Spinal cord (tissue), 10 donors: ENCODE measurements at places on chromosomes 16 and 17. TPM values are rescaled to one million over a fixed set of nuclear protein-coding genes. Genes with fewer than 3 reads are reported as not detected.
A peak's percentile ranks its signal among the peaks of the same experiment; 100 is the strongest.

GRCh38 chr16:87661561-87661960 lies 59.3 kb downstream of the JPH3 start:
- H3K4me3 ChIP-seq, result no peak overlapping the region
- H3K27ac ChIP-seq, result no peak overlapping the region
- no peak for DNase-seq
- H3K27me3 ChIP-seq, result no peaks in the 10 kb centered on the region
- H3K36me3 ChIP-seq, result peaks cover 8% of the 10 kb centered on the region

GRCh38 chr16:67846063-67846319 lies 742 bp upstream of the NUTF2 start:
- peaks cover 13% of the 10 kb centered on the region for H3K36me3 ChIP-seq
- peaks cover 54% of the 10 kb centered on the region for H3K4me1 ChIP-seq
- no peaks in the 10 kb centered on the region for H3K27me3 ChIP-seq
- DNase-seq, result no peak
- H3K27ac ChIP-seq, result peak overlapping the region; percentile 95
- H3K4me3 ChIP-seq, result peak overlapping the region; percentile 74

GRCh38 chr17:76879691-76880090 lies 11.5 kb downstream of the MGAT5B start:
- H3K36me3 ChIP-seq, result peaks cover 49% of the 10 kb centered on the region
- no peaks in the 10 kb centered on the region for H3K27me3 ChIP-seq
- H3K27ac ChIP-seq, result no peak overlapping the region
- H3K4me1 ChIP-seq, result peaks cover 43% of the 10 kb centered on the region
- H3K4me3 ChIP-seq, result no peak overlapping the region
- no peak for DNase-seq

Gene DNAAF1
- total RNA-seq, result 20.1 TPM

GRCh38 chr17:57096472-57097202 lies 11.6 kb downstream of the AKAP1 start:
- H3K27ac ChIP-seq, result no peak overlapping the region
- DNase-seq, result no peak
- peaks cover 3% of the 10 kb centered on the region for H3K36me3 ChIP-seq
- peaks cover 30% of the 10 kb centered on the region for H3K4me1 ChIP-seq
- no peak overlapping the region for H3K4me3 ChIP-seq

Gene SGCA
- total RNA-seq, result 0.72 TPM

DNA sequence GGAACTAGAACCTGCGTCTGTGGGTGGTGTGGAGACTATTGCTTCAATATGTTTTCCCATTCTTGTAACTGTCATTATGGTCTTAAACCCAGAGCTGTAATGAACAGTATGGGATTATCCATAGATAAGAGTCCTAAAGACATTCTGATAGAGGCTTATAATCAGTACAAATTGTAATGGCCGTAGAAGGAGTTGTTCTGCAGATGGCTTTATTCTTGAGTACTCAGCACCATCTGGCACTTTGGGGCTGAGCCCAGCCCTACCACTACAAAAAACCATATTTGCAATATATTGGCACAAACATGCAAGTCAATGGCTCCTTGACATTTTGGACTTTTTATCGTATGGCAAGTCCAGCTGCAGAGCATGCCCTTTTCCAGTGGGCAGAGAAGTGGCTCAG lies 150.0 kb downstream of the HS3ST4 start:
- no peaks in the 10 kb centered on the region for H3K27me3 ChIP-seq
- DNase-seq, result peak; percentile 61
- no peak overlapping the region for H3K4me3 ChIP-seq
- H3K36me3 ChIP-seq, result no peaks in the 10 kb centered on the region

DNA sequence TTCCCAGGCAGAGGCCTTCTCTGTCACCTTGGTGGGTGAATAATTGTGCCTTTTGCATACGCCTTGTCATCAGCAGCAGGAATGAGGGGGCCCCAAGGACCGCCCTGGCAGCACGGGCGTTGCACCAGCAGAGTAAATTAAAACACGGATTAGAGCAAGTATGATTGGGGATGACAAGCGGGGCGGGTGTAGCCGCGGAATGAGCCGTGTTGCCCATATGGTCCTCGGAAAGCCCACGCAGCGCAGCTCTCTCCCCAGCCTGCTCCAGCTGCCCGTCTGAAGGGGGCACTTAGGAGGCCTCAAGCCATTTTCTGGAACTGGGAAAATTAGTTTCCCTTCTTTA lies 299.4 kb upstream of the IRX3 start:
- H3K4me3 ChIP-seq, result no peak overlapping the region
- no peak overlapping the region for H3K27ac ChIP-seq
- no peaks in the 10 kb centered on the region for H3K36me3 ChIP-seq
- DNase-seq, result no peak
- peaks cover 13% of the 10 kb centered on the region for H3K27me3 ChIP-seq

- H3K27ac ChIP-seq, result no peak overlapping the region
- H3K4me1 ChIP-seq, result peaks cover 4% of the 10 kb centered on the region
Observed at GRCh38 chr17:50731575-50732460, 12.4 kb downstream of the LUC7L3 start.

Gene USH1G
- 0.20 TPM for total RNA-seq

GRCh38 chr17:45050481-45051059 lies 862 bp downstream of the DCAKD start:
- peak overlapping the region; percentile 93 for H3K27ac ChIP-seq
- peaks cover 4% of the 10 kb centered on the region for H3K36me3 ChIP-seq
- DNase-seq, result no peak
- peaks cover 17% of the 10 kb centered on the region for H3K4me1 ChIP-seq
- H3K27me3 ChIP-seq, result no peaks in the 10 kb centered on the region

Gene NPIPA5
- 0.69 TPM for total RNA-seq

- H3K4me1 ChIP-seq, result no peaks in the 10 kb centered on the region
- no peaks in the 10 kb centered on the region for H3K27me3 ChIP-seq
- no peak overlapping the region for H3K27ac ChIP-seq
- H3K4me3 ChIP-seq, result no peak overlapping the region
Observed at GRCh38 chr17:69269131-69269998, 40.7 kb upstream of the ABCA10 start.

DNA sequence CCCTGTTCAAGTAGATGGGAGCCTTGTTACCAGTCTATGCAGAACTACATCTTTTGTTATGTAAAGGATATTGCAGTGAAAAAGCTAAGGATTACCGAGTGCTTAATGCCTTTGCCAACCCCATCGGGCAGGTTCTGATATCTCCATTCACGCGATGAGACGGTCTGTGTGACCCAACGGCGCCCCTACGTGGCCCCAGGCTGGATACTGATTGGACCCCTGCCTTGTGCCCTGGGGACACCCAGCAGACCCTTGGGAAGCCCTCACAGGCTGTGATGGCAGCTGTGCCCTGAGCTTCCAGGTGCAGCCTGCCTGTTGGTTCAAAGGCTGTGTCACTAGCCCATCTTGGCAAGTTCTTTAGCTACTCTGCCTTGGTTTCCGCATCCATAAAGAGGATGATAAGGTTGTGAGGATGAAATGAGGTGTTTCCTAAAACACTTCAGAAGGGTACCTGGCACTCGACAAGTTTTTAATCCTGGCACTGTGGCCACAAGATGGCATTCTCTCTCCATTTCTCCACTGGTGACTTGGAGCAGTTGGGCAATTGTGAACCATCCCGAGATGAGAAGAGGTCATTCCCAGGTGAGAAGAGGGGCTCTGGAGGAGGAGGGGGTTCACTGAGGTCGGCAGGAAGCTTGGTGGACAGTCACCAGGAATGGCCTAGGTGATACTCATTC lies 33.6 kb downstream of the HAPSTR1 start:
- peaks cover 34% of the 10 kb centered on the region for H3K36me3 ChIP-seq
- H3K4me3 ChIP-seq, result no peak overlapping the region
- H3K4me1 ChIP-seq, result peaks cover 19% of the 10 kb centered on the region
- H3K27ac ChIP-seq, result no peak overlapping the region

GRCh38 chr17:3689262-3690093 lies 6.5 kb downstream of the P2RX5 start:
- peaks cover 14% of the 10 kb centered on the region for H3K36me3 ChIP-seq
- H3K4me3 ChIP-seq, result no peak overlapping the region
- no peak overlapping the region for H3K27ac ChIP-seq
- H3K27me3 ChIP-seq, result peaks cover 19% of the 10 kb centered on the region
- H3K4me1 ChIP-seq, result peaks cover 8% of the 10 kb centered on the region
- DNase-seq, result no peak

- H3K27ac ChIP-seq, result peak within 1 kb of the TSS; percentile 72
- no peaks in the 10 kb centered on the region for H3K36me3 ChIP-seq
- peak within 1 kb of the TSS; percentile 12 for H3K4me3 ChIP-seq
- DNase-seq, result no peak
Observed at GRCh38 chr17:50835301-50836234, at the start of gene WFIKKN2. WFIKKN2 (plus strand) TSS chr17:50835586; CDS start chr17:50835938, 352 bp downstream.

DNA sequence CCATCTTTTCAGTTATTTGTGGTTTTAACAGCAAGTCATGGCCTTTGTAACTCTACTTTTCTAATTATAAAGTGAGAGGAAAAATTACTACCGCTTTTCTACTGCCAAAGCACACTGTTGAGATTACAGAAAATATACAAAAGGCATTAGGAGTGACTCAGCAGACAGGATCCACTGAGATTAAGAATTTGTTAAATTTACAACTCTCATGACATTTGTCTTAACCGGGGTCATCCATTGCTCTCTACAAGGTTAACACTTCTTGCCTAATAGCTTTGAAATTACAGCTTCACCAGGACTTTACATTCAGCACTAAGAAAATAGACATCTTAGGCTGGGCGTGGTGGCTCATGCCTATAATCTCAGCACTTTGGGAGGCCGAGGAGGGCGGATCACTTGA lies 93.4 kb downstream of the SSH2 start:
- peaks cover 6% of the 10 kb centered on the region for H3K4me1 ChIP-seq
- no peak for DNase-seq
- no peak overlapping the region for H3K27ac ChIP-seq
- H3K27me3 ChIP-seq, result no peaks in the 10 kb centered on the region
- no peak overlapping the region for H3K4me3 ChIP-seq

GRCh38 chr16:68737730-68738629 lies 888 bp downstream of the CDH1 start:
- H3K36me3 ChIP-seq, result no peaks in the 10 kb centered on the region
- peak; percentile 29 for DNase-seq
- peaks cover 20% of the 10 kb centered on the region for H3K27me3 ChIP-seq
- H3K4me3 ChIP-seq, result peak overlapping the region; percentile 68
- peaks cover 37% of the 10 kb centered on the region for H3K4me1 ChIP-seq

GRCh38 chr16:73210686-73211085 lies 162.8 kb upstream of the ZFHX3 start:
- no peak overlapping the region for H3K4me3 ChIP-seq
- H3K36me3 ChIP-seq, result no peaks in the 10 kb centered on the region
- H3K27me3 ChIP-seq, result peaks cover 7% of the 10 kb centered on the region
- no peak overlapping the region for H3K27ac ChIP-seq
- no peak for DNase-seq

DNA sequence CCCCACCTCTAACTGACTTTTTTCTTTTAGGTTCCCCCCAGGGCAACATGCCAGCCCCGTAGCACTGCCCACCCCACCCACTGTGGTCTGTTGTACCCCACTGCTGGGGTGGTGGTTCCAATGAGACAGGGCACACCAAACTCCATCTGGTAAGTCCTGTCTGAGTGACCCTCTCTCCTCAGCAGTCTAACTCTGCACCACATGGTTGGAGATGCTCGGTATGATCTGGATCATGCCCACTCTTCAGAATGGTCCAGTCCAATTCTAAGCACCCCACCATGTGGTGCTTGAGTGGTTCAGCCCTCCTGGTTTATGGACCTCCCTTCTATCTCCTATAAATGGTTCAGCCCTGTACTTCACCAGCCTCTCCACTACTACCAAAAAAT lies 5.9 kb downstream of the KDM6B start:
- H3K4me3 ChIP-seq, result peak overlapping the region; percentile 3
- no peak for DNase-seq
- H3K27me3 ChIP-seq, result no peaks in the 10 kb centered on the region

DNA sequence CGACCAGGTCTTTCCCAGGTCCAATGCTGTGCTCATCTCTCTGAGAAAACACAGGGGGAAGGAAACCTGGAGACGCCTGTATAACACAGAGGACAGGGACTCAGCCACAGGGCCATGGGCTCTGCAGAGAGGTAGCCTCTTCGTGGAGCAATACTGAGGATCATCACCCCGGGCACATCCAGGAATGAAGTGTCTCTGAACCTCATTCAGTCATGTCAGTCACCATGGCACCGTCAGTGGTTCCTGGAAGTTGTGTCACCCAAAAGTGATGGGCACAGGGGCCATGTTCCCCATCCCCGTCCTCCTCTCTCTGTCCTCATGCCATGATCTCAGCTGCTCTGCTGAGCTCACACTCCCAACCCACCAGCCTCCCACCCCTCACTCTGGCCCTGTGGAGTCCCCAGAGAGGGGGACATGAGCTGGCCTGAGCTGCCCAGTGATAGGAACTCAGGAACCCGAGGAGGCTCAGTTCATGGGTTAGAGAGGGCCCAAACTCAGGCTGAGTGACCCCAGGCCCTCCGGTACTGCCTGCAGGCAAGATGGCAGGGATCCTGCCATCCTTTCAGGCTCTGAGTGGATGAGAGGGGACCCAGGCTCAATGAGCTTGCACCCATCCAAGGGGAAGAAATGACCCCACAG lies 53.4 kb downstream of the PITPNM3 start:
- no peaks in the 10 kb centered on the region for H3K27me3 ChIP-seq
- no peak for DNase-seq
- no peak overlapping the region for H3K27ac ChIP-seq
- no peak overlapping the region for H3K4me3 ChIP-seq
- H3K4me1 ChIP-seq, result peaks cover 19% of the 10 kb centered on the region
- peaks cover 13% of the 10 kb centered on the region for H3K36me3 ChIP-seq

Gene CCDC200
- not detected for total RNA-seq

Gene MVP
- total RNA-seq, result 20.3 TPM

- no peak for DNase-seq
- H3K36me3 ChIP-seq, result peaks cover 8% of the 10 kb centered on the region
- no peak overlapping the region for H3K4me3 ChIP-seq
- no peaks in the 10 kb centered on the region for H3K4me1 ChIP-seq
Observed at GRCh38 chr16:53600616-53601015, 97.6 kb upstream of the AKTIP start.

- H3K4me3 ChIP-seq, result peak overlapping the region; percentile 17
- peaks cover 12% of the 10 kb centered on the region for H3K4me1 ChIP-seq
- peaks cover 9% of the 10 kb centered on the region for H3K27me3 ChIP-seq
- H3K27ac ChIP-seq, result no peak overlapping the region
- DNase-seq, result peak; percentile 50
Observed at GRCh38 chr16:6484935-6485334, 847.7 kb upstream of the RBFOX1 start.

Gene CCDC154
- total RNA-seq, result 0.59 TPM

- H3K4me1 ChIP-seq, result no peaks in the 10 kb centered on the region
- no peak overlapping the region for H3K4me3 ChIP-seq
- no peak overlapping the region for H3K27ac ChIP-seq
- H3K27me3 ChIP-seq, result no peaks in the 10 kb centered on the region
- no peak for DNase-seq
Observed at GRCh38 chr16:66594739-66595138, 9.8 kb upstream of the CMTM3 start.
